ENCODE measurements at places on chromosomes 11 and 22. TPM values are rescaled to one million over a fixed set of nuclear protein-coding genes. Genes with fewer than 3 reads are reported as not detected.
A peak's percentile ranks its signal among the peaks of the same experiment; 100 is the strongest.

GRCh38 chr11:45089251-45089650 lies 57.2 kb upstream of the PRDM11 start:
- no peak for DNase-seq
- no peak overlapping the region for H3K27ac ChIP-seq
- H3K4me1 ChIP-seq, result peaks cover 45% of the 10 kb centered on the region
- no peaks in the 10 kb centered on the region for H3K36me3 ChIP-seq

GRCh38 chr11:102577182-102577581 lies 46.6 kb upstream of the MMP7 start:
- H3K4me1 ChIP-seq, result no peaks in the 10 kb centered on the region
- no peak overlapping the region for H3K27ac ChIP-seq
- H3K36me3 ChIP-seq, result no peaks in the 10 kb centered on the region
- no peak for DNase-seq

- H3K4me3 ChIP-seq, result no peak overlapping the region
- peaks cover 54% of the 10 kb centered on the region for H3K4me1 ChIP-seq
- no peaks in the 10 kb centered on the region for H3K27me3 ChIP-seq
- H3K27ac ChIP-seq, result no peak overlapping the region
- no peak for DNase-seq
Measured at GRCh38 chr11:59180907-59181306, 9.0 kb downstream of the DTX4 start.

GRCh38 chr11:121367001-121367843 lies 74.7 kb downstream of the SC5D start:
- DNase-seq, result no peak
- H3K36me3 ChIP-seq, result no peaks in the 10 kb centered on the region
- no peaks in the 10 kb centered on the region for H3K27me3 ChIP-seq
- no peak overlapping the region for H3K27ac ChIP-seq

DNA sequence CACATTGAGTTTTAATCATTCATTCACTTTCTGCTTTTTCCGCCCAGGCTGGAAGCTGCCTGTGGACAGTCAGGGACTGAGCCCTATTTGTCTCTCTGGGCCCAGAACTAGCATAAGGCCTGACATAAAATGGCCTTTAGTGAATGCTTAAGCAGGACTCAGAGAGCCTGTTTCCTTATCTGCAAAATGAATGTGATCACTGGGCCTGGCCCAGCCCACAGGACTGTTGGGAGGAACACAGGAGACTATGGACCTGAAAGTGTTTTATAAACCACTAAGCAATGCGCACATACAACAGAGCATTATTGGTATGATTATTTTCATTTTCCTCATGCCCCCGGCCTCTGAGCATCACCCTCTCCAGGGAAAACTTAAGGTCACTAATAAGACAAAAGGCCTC lies 3.9 kb upstream of the MYH9 start:
- no peaks in the 10 kb centered on the region for H3K36me3 ChIP-seq
- no peak overlapping the region for H3K27ac ChIP-seq
- no peaks in the 10 kb centered on the region for H3K27me3 ChIP-seq
- H3K4me3 ChIP-seq, result no peak overlapping the region
- peaks cover 23% of the 10 kb centered on the region for H3K4me1 ChIP-seq

DNA sequence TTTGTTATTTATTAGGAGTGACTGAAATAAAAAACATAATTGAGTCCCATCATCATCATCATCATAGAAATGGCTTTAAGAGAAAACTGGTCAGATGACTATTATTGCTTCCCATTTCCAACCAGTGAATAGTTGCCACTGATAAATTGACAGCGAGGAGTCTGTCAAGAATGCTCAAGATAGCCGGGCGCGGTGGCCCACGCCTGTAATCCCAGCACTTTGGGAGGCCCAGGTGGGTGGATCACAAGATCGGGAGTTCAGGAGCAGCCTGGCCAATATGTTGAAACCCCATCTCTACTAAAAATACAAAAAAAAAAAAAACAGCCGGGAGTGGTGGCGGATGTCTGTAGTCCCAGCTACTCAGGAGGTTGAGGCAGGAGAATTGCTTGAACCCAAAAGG lies 1.9 kb downstream of the WBP2NL start:
- H3K36me3 ChIP-seq, result no peaks in the 10 kb centered on the region
- no peak overlapping the region for H3K27ac ChIP-seq
- peaks cover 6% of the 10 kb centered on the region for H3K27me3 ChIP-seq
- no peak overlapping the region for H3K4me3 ChIP-seq
- H3K4me1 ChIP-seq, result peaks cover 12% of the 10 kb centered on the region

DNA sequence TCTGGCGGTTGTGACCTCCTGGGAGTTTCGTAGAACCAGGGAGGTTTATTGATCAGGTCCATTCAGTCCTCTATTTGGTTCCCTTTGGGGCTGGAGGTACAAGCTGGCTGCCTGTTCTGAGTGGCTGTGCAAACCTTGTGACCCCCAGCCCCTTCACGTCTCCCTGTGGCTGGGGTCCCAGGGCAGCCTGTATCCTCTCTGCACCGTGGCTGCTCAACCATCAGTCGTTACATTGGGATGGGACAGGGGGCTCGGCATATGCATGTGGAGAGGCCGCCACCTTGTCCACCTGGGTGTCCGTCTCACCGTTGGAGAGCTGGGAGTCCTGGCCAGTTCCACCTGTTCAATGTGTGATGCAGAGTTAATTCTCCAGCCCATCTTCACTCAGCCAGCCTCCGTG lies 195.7 kb downstream of the TBC1D22A start:
- H3K4me3 ChIP-seq, result no peak overlapping the region
- H3K4me1 ChIP-seq, result no peaks in the 10 kb centered on the region
- no peak overlapping the region for H3K27ac ChIP-seq
- H3K27me3 ChIP-seq, result no peaks in the 10 kb centered on the region
- no peak for DNase-seq

DNA sequence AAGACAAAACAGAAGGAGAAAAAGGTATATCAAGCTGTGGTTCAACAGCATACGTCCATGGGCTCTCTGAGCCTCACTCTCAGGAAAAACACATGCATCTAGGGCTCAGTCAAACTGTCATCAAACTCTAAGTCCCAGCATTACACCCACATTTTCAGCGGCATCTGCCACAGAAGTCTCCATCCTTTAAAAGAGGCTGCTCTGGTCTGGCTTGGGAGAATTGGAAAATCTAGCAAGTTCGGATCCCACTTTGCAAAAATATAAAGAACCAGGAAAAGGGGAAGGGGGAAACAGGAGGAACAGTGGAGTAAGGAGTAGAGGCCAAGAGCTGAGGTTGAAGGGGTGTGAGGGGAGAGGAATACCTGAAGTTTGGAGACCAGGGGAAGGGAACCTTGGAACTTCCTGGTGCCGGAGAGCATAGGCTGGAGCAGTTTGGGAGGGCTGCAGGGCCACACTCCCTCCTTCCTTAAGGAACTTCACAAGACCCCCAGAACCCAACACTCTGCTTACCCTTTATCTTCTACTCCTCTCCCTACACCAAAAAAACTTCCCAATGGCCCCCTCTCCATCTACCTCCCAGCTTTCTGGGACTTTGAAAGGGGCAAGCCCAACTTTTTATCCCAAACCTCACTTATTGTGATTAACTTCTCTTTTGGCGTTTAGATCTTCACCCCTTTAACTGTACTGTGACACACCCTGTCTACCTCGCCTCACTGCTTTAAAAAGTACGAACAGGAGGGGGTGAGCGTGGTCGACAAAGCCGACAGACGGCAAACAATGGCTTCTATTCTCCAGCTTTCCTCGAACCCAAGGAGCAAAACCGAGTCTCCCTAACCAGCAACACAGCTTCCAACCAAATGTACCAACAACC lies 4.0 kb downstream of the PAX6 start:
- H3K27ac ChIP-seq, result no peak overlapping the region
- peaks cover 43% of the 10 kb centered on the region for H3K4me1 ChIP-seq
- DNase-seq, result no peak
- H3K36me3 ChIP-seq, result no peaks in the 10 kb centered on the region
- H3K4me3 ChIP-seq, result no peak overlapping the region
- H3K27me3 ChIP-seq, result peaks cover 97% of the 10 kb centered on the region

DNA sequence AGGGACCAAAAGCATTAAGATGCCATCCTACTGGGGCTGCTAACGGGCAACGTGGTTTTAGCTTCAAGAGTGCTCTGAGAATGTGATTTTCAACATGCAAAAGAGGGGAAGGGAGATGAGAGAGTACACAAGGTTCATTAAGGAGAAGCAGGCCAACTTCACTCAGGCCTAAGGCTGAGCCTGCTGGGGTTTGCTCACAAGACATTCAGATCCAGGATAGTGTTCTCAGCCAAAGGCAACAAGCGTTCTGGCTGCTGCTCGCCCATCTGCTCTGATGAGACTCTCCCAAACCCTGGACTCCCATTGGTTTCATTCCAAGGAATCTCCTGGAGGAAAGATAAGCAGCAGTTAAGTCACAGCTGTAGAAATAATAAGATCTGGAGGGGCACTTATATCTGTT lies 23.6 kb upstream of the UPB1 start:
- H3K4me1 ChIP-seq, result peaks cover 16% of the 10 kb centered on the region
- no peaks in the 10 kb centered on the region for H3K36me3 ChIP-seq
- H3K4me3 ChIP-seq, result no peak overlapping the region
- no peaks in the 10 kb centered on the region for H3K27me3 ChIP-seq

DNA sequence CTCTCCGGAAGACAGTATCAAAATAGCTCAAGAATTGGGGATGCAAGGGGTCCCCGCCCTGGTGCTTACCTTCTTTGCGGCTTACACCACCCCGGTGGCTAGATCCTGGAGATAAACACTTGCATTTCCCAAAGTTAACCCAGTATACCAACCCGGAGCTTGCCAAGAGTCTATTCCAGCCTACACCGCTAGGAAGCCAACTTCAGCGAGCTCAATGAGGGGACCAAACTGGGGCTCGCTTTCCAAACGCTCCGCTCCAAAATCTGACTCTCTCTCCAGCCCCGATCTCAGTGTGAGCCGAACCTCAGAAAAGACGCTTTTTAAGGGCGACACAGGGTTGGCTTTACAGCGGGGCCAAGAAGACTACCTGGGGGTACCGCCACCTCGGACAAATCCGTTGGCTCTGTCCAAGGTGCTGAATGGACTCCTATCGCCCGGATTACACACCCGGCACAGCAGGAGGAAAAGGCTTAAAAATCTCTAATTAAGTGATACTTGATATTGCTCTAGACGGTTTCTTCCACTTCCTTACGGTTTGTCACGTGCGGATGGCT lies 20.1 kb upstream of the BDNF start:
- peaks cover 87% of the 10 kb centered on the region for H3K27me3 ChIP-seq
- H3K36me3 ChIP-seq, result no peaks in the 10 kb centered on the region
- H3K4me3 ChIP-seq, result no peak overlapping the region
- peaks cover 10% of the 10 kb centered on the region for H3K4me1 ChIP-seq

DNA sequence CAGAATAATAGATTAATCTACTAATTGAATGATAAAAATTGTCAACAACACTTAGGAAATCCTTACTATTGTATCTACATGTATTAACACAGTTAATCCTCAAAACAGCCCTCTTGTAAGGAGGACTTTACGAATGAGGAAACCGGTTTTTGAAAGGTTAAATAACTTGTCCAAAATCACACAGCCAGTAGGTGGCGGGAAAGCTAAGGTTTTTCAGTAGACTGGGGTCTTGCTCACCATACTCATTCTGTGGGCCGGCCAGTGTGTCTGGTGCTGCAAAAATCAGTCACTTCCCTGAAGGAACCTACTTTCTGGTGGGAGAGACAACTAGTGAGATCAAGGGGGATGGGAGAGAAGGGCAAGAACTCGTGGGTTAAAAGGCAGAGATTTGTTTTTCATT lies 3.8 kb downstream of the DCPS start:
- H3K27me3 ChIP-seq, result no peaks in the 10 kb centered on the region
- H3K4me1 ChIP-seq, result peaks cover 33% of the 10 kb centered on the region
- no peak overlapping the region for H3K27ac ChIP-seq
- no peak for DNase-seq
- no peak overlapping the region for H3K4me3 ChIP-seq

DNA sequence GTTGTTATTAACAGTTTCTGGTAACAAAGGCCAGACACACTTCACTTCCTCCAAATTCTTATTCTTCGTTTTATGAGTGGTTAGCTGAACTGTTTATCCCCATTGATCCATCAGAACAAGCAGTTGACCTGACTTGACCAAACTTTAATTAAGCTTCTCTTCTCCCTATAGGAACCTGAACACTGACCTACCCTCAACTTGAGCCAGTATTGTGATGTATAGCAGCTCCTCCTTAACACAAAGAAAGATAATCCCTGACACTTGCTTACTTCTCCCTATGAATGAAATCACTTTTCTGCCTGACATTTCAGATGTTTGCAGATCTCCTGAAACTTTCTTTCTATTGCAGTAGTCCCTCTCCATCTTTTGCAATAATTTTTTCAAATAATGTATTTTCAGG lies 41.9 kb downstream of the ANO5 start:
- no peak overlapping the region for H3K27ac ChIP-seq
- no peaks in the 10 kb centered on the region for H3K4me1 ChIP-seq
- H3K27me3 ChIP-seq, result no peaks in the 10 kb centered on the region
- H3K4me3 ChIP-seq, result no peak overlapping the region

DNA sequence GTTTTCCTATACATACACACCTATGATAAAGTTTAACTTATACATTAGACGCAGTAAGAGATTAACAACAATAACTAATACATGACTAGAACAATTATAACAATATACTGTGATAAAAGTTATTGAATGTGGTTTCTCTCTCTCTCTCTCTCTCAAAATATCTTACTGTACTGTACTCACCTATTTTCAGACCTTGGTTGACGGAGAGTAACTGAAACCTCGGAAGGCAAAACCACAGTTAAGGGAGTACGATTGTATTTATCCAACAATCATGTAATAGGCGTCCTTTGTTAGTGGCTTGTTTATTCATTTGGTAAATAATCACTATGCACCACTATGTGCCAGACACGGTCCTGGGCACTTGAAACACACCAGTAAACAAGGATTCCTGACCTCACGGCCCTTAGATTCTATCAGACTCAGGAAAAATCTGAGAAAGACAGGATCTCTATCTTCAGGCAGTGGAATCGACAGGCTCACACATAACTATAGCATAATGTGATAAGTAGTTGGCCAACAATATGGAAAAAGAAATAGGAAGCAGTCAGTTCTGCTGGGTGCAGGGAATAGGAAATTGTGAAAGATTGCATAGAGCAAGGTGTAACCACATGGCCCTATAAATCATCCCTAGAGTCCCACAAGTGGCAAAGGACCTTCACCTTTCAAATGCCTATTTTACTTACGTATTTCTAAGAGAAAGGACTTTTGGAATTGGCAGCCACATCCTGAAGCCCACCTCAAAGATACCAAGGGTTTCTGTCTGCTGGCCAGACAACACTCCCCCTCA lies 12.0 kb downstream of the ETS1 start:
- no peak overlapping the region for H3K4me3 ChIP-seq
- H3K27me3 ChIP-seq, result no peaks in the 10 kb centered on the region
- H3K36me3 ChIP-seq, result no peaks in the 10 kb centered on the region
- no peak for DNase-seq
- peak overlapping the region; percentile 56 for H3K27ac ChIP-seq

KRTAP5-1 gene
- total RNA-seq, result not detected

NRIP3 gene
- total RNA-seq, result 0.56 TPM

KCNJ1 gene
- 0.18 TPM for total RNA-seq

CAPN5 gene
- 7.2 TPM for total RNA-seq

MS4A14 gene
- total RNA-seq, result 19.4 TPM
